Skin of body (tissue), 3 donors: ENCODE measurements at places on chromosomes 7 and 10. TPM values are rescaled to one million over a fixed set of nuclear protein-coding genes. Genes with fewer than 3 reads are reported as not detected.

DNA sequence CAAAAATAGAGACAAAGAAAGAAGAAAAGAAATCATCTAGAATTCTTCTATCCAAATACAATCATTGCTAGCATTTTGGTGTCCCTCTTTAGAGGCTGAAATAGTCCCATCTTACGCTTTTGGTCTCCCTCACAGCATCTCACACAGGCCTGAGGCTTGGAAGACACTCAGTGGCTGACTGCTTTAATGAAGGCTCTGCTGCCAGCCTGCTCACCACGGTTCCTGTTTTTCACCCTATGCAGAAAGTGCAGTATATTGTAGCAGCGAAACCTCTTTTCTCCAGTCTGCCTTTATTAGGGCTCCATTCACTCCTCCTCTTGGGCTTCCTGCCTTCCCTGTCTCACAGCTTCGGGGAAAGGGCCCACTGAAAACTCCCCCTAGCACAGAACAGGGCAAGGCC, 102.2 kb downstream of the JCAD start:
- DNase-seq: no peak

DNA sequence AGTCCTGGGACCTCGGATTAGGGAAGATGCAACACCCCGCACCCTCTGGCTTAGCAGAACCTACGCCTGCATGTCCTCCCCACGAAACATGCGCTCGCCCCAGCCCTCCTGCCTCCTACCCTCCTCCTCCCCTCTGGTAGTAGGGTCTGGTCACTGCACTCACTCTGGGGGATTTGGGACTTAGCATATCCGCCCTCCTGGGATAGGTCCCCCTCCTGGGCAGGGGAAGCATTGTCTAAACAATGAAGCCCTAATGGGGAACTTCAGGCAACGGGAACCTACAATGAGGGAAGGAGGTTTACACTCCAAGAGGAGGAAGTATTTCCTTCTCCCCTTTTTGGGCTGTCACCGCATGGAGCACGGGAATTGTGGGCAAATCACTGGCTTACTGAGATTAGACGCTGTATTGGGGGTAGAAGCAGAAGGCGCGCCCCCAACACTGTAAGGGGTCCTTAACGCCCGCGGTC, 892 bp downstream of the CRHR2 start:
- no peak for DNase-seq

DNA sequence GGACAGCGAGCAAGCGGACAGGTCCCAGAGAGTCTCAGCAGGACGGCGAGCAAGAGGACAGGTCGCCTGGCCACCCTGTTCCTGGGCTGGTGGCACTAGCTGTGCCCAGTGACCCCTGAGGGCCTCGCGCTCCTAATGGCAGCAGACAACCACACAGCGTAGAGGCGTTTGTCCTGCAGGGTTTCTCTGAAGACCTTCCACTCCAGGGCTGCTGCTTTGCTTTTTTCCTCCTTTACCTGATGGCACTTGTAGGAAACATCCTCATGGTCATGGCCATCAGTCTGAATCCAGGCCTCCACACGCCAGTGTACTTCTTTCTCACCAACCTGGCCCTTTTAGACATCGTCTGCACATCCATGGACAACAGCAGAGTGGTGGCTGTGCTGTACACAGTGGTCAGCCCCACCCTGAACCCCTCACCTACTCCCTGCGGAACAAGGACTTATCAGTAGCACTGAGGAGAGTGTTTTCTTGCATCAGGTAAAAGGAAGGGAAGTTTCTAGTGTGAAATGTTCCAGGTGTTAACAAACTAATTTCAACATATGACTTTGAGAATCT, 27.4 kb downstream of the SCART1 start:
- no peak for DNase-seq

GRCh38 chr7:1425292-1426136, 33.8 kb downstream of the MICALL2 start:
- no peak for DNase-seq

DNA sequence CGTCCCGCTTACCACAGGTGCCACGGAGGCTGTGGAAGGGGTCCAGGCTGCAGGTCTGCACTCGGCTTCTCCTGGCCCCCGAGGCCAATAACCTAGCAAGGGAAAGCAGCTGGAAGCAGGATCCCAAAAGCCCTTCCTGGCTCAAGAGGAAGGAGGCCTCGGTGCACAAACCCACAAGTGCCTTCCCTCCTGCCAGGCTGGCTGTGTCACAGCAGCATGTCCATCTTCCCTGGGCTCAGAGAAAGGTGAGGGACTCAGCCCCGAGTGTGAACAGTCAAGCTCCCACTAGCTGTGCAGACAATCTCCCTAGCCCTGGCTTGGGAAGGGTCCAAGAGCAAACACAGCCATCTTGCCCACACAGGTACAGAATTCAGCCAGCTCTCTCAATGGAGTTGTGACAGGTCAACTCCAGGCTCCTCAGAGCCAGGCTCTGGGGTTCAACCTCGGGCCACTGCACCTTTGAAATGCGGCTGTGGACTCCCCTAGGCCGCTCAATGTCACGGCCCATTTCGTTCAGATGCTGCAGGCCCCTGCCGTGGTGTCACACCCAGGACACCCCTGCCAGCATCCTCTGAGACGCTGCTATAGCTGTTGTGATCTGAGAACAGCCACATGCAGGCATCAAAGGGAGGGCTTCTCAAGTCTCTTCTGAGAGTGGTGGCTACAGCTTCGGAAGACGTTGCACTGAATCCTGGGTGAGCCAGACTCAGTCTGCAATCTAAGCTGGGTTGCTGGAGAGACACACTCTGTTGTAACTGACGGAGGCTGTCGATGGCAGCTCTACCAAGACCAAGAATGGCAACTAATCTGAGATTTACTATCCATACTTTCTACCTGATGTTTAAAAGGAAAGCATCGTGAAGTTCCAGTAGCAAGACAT, 137.9 kb downstream of the DIP2C start:
- no peak for DNase-seq

GRCh38 chr10:80516506-80517075, 21.1 kb upstream of the SH2D4B start:
- no peak for DNase-seq

Gene AGR2
- total RNA-seq: 21.7 TPM

Gene VIPR2
- 0.99 TPM for total RNA-seq

Gene RBP3
- total RNA-seq: not detected

Gene TMEM140
- total RNA-seq: 5.4 TPM
